Esophagus mucosa (tissue), 1 donor: ENCODE measurements at places on chromosomes 1 and 21. TPM values are rescaled to one million over a fixed set of nuclear protein-coding genes. Genes with fewer than 3 reads are reported as not detected.

The GPR153 gene
- 9.1 TPM for total RNA-seq

The TNFSF18 gene
- total RNA-seq, result 2.0 TPM

The CD34 gene
- total RNA-seq, result 4.3 TPM

The PDC gene
- not detected for total RNA-seq

The GUCA2A gene
- total RNA-seq, result not detected

The GPR3 gene
- total RNA-seq, result 0.52 TPM

The GJA8 gene
- not detected for total RNA-seq

The KRTAP12-1 gene
- not detected for total RNA-seq

The SERPINC1 gene
- total RNA-seq, result 0.32 TPM

The NR1I3 gene
- not detected for total RNA-seq

GRCh38 chr1:99811747-99812146 is 38.4 kb upstream of the AGL start:
- ATAC-seq, result no peak

DNA sequence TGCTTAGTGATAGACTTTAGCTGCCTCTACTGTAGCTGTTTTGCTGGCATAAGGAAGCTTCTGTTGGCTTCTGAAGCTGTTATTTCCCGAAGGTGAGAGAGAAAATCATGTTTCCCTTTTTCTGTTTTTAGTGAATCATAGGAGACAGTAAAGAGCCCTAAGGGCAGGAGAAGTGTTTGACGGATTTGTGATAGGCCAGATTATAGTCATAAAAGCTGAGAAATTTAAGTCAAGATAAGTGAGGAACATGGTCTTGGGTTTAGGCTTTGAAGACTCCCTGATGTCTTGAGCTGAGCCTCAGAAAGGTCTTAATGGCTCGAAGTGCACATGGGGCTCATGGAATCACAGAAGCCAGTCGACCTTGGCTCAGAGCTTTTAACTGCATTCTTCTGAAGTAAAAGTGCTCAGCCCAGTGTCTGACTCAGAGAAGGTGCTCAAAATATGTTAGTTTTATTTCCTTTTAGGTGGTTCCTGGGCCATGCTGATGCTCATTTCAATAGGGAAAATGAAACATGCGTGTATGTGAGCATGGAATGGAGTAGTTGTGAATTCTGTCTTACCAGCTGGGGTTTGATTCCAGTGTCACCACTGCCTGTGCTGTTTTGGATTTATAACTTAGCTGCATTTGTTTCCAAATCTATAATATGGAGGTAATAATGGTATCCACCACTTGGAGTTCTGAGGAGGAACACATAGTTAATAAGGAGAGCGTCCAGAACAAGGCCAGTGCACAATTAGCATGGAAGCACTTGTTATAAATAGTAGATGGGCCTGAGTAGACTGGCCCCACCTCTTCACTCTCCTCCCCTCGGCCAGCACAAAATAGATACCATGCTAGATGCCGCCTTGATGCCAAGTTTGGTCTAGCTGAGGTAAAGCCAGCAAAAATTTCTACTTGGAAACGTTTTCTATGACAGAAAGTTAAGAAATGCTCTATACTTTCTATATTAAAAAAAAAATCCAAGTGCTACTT is 99.2 kb downstream of the C1orf21 start:
- peak; percentile 36 for ATAC-seq

DNA sequence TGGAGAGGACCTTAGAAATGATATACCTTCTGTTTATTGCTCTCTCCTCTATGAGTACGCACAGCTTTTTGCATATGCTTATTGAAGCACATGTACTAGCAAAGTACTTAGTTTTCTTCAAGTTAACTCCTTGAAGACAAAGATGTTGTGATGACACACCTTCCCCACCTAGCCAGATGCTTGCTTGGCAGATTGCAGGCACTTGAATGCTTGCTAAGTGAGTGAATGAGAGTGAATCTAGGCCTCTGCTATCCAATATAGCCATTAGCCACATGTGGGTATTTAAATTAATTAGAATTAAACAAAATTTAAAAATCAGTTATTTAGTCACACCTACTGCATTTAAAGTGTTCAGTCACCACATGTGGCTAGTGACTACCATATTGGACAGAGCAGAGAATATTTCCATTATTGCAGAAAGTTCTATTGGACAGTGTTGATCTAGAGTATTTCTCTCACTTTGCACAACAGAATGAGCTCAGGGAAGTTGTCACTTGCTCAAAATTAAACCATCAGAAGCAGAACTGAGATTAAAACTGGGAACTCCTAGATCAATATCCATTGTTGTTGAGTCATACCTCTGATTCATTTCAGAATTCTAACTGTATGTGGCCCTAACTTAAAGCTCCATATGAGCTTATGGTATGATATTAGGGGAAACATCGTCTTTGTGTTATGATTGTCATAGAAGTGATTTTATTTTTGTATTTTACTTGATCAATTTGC is 8.6 kb upstream of the EEIG2 start:
- no peak for ATAC-seq

- ATAC-seq, result peak; percentile 82
Measured at GRCh38 chr1:160675641-160676410, 29.0 kb upstream of the SLAMF1 start.

DNA sequence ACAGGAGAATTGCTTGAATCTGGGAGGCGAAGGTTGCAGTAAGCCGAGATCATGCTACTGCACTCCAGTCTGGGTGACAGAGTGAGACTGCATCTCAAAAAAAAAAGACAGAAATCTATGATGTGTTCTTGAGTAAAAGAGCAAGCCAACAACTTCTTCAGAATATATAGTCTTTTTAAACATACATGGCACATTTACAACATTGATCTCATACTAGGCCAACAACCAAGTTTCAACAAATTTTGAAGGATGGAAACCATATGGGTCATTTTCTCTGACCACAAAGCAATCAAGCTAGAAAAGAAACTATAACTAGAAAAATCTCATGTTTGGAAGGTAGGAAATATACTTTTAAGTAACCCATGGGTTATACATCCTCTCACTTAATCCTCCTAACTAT is 38.3 kb downstream of the PAFAH2 start:
- ATAC-seq, result no peak

- peak; percentile 14 for ATAC-seq
Measured at GRCh38 chr1:9872430-9873165, 37.5 kb downstream of the CTNNBIP1 start.

DNA sequence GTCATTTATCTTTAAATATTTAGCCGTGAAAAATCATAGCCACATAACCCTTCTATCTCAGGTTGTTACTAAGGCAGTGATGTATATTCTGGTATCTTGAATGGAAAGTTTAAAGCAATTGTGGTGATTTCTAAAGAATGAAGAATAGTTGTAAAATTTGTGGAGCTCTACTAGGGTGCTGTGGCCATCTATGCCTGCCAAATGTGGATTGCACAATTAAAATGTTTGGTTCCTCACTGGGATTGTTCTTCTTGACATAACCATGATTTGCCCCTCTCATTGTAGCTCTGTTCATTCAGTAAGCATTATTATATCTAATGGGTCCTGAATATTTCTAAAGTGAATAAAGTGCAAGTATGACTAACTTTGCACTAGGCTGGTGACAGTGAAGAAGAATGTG is 50.1 kb downstream of the AK4 start:
- ATAC-seq, result no peak

GRCh38 chr1:53138991-53139884 is 3.2 kb downstream of the SLC1A7 start:
- no peak for ATAC-seq

- no peak for ATAC-seq
Measured at GRCh38 chr21:32994305-32994704, 31.4 kb upstream of the OLIG2 start.

DNA sequence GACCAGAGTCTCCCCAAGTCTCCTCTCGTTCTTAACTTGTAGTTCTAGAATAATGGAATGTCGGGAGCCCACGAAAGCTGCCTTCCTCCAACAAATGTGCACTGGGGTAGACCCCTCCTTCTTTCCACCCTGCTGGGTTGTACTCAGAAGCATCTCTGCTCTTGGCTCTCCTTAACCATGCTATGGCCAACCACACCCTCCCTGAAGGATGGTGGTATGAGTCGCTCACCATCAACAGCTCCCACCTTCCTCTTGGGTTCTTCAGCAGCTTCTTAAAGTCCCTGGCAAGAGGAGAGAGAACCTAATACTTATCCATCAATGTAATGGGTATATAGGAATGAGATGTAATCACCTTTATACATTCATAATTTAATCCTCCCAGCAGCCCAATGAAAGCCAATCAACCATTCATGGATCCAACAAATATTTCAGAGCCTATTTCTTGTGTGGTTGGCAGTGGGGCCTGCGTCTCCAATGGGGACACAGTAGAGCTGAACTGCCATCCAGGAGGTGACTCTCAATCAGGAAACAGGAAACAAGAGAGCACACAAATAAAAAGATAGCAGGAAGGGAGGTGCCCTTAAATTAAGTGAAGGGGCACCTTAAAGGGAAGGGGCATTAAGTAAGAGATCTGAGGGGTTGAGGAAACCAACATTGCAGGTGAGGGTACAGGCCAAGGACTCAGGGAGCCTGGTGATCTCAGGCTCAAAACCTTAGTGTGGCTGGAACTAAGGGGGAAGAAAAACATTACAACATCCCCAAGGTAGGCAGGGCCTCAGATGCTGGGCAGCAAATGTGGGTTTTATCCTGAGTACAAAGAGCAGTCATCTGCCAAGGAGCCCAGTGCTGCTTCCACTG is 64.4 kb upstream of the ETS2 start:
- ATAC-seq, result peak; percentile 30

- no peak for ATAC-seq
Measured at GRCh38 chr1:180498594-180498993, 3.8 kb downstream of the ACBD6 start.

DNA sequence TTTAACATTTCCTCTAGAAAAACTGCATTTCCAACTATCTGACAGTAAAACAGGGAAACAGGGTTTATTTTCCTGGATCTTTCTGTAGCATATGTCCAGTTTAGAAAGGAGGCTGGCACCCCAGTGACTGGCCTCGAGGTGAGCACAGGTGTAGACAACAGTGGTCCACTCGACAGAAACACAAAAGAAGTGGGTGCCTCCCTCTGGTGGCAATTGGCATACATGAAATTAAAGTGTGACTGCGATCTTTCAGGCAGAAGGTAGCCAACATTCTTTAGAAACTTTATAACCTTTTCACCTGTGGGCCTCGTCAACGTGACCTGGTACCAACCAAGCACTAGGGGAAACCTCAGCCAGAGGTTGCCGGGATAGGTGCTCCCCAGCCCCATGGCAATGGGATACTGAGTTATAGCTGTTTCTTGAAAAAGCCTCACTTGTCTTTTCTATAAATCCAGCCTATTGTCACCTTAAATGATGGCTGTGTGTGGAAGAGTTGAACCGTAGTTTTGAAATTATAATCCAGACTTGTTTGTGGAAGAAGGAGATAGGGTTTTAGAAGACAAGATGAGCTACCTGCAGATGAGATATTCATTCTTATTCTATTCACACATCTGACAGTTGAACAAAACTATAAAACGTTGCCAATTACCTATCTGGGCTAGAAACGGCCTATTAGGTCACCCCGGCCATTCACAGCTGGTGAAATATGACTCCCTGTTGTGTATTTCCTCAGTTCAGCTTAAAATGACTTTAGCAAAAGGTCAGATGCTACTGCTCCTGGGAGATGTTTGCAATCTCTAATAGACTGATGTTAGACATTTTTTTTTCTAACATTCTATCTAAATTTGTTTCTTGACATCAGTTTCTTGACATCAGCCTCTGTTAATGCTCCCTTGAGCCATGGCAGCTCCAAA is 44.3 kb downstream of the PCP4 start:
- ATAC-seq, result no peak

- ATAC-seq, result no peak
Measured at GRCh38 chr1:247409869-247410544, 6.0 kb upstream of the NLRP3 start.

DNA sequence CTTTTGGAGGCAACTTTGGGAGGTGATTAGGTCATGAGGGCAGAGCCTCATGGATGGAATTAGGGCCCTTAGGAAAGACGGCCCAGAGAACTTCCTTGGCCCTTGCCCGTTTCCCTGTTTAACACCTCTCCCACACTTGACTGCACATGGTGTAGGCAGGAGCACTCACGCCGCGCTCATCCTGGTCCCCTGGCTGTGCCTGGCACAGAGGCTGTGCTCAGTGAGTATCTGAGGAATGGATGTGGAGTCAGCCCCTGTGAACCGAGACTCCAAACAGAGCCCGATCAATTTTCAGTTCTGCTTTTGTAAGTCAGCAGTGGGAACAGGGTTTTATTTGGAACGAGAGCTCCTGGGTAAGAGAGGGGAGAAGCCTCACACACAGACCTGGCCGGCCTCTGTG is 29.8 kb upstream of the ETV3 start:
- ATAC-seq, result no peak

GRCh38 chr21:44617071-44617501 is 5.2 kb downstream of the KRTAP10-8 start:
- no peak for ATAC-seq

- ATAC-seq, result no peak
Measured at GRCh38 chr1:89737985-89738510, 82.8 kb upstream of the LRRC8D start.
